ENCODE measurements at places on chromosomes 5 and 9. TPM values are rescaled to one million over a fixed set of nuclear protein-coding genes. Genes with fewer than 3 reads are reported as not detected.

DNA sequence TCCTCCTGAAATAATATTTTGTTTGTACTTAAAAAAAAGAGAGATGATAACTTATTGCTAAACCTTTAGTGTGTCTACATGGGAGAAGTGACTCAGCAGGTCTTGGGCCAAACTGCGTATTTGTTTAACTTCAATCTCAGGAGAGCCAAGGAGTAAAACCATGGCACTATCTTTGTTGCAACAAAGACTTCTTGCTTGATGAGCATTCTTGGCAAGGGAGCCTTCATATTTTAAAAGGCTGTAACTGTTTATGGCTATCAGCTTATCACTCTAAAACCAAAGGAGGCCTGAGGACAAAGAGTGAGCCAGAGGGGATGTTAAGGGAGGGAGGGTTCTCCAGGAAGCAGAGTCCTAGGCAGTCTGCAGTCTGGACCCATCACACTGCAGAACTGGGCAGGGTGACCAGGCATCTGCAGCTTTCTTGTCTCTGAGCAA lies 216.2 kb upstream of the S1PR3 start:
- DNase-seq = no peak

DNA sequence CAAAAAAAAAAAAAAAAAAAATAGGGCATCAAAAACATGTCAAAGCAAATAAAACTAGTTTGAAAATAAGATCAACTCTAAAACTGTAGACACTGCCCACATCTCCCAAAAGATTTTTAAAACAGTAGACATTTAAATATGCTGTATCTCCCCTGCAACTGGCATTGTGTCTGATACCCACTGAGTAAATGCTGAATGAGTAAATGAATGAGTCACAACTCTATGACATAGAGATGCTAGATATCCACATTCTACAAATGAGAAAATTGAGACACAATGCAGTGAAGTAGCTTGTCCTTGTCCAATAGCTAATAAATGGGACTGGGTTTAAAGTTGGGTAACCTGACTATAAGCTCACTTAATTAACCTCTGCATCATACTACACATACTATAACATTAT lies 14.1 kb upstream of the MAP1B start:
- no peak for DNase-seq

GRCh38 chr9:20996809-20997208 lies 34.6 kb downstream of the HACD4 start:
- DNase-seq = no peak

Gene ADAMTS6
- 2.4 TPM for polyA plus RNA-seq

DNA sequence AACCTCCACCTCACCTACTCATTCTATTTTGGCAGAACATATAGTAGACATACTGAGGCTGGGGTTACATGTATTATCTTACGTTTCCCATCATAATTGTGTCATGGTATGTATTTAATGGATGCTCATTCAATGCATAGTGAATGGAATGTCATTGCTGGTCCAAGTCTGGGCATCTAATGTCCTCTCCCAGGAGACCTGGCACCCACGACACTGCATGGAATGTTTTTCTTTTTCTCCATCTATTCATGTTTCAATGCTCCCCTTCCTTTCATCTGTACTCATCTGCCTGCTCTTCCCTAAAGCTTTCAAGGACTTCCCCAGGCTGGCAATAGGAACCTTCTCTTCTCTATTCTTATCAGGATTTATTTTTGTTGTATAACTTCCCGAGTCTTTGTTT lies 50.8 kb upstream of the SLIT3 start:
- DNase-seq = no peak

GRCh38 chr9:106119176-106119575 lies 424.8 kb downstream of the TMEM38B start:
- no peak for DNase-seq

GRCh38 chr9:137129456-137130175 lies 9.3 kb upstream of the GRIN1 start:
- peak; percentile 97 for DNase-seq

DNA sequence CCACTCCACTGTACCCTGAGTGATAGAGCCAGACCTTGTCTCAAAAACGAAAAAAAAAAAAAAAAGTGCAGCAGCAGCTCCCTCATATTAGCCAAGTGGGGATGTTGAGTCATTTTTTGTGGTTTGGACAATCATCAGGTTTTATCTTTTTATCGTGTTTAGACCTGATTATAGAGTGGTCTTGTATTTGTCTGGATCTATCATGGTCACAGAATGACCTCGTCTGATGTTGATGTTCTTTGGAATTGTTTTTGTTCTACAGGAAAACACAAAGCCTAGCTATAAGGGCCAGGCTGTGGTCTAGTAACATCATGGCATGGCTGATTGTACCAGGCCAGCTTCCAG lies 1.6 kb upstream of the FBXW11 start:
- DNase-seq = no peak

- peak; percentile 90 for DNase-seq
Observed at GRCh38 chr5:98772415-98773213, 849 bp upstream of the RGMB start.

DNA sequence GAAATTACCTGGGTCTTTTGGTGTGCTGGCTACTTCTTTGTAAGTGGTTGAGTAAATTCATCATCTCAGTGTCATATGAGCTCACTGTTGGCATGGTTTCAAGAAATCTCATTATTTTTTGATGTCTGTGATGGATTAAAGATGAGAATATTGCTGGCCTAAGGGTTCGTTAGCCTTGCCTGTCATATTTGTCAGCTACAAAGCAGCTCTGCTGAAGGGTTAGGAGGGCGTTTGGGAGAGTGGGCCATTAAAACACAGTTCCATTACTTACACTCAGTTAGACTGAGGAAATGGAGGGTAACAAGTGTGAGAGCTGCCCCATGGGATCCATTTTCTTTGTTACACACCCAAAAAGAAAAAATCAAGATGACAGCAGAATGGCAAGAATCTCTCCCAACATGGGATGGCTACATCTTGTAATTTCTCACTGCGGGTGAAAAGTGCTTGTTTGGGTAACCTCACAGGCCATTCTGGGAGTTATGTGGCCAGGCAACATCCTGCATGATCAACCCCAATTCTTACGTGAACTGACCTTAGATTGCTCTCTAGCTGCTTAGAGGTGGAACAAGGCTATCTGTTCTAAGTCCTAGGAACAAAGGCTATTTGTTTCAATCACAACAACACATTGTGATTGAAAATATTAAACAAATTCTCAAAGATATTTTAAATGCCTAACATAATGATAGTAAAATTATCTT lies 609.5 kb upstream of the RGMB start:
- DNase-seq = no peak

Gene PCSK5
- 0.59 TPM for polyA plus RNA-seq

DNA sequence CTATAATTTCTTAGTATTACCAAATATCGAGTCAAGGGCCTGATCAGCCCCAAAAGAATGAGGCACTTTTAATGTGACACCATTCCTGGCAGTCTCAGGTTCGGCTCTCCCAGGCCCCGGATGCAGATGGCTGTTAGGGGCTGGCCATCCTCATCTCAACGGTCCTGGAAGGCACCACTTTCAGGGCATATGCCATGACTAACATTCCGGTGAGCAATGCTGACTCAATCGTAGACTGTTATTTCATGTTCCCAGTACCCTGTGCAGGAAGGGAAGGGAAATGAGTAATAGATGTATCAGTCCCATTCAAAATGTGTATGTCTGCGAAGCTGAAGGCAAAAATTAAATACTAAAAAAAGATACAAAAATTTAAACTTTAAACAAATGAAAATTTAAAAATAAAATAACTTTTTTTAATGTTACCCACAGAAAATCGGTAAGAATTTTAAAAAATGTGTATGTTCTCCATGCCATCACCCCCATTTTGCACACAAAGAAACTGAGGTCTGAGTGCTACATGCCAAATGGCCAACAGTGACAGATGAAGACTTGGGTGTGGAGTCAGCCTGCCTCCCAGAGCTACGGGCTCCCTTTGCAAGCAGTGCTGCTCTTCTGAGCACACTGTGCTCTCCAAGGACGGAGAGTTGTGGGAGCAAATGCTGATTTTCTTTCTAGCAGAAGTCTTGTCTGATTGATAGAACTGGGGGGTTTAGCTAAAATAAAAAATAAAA lies 79.0 kb downstream of the GLDC start:
- no peak for DNase-seq

GRCh38 chr9:96725576-96725975 lies 52.3 kb downstream of the ZNF510 start:
- DNase-seq = no peak

Gene FAM193B
- 364 TPM for polyA plus RNA-seq

Gene PCA3
- polyA plus RNA-seq = not detected

GRCh38 chr5:152631221-152631620 lies 226.1 kb upstream of the NMUR2 start:
- DNase-seq = no peak

DNA sequence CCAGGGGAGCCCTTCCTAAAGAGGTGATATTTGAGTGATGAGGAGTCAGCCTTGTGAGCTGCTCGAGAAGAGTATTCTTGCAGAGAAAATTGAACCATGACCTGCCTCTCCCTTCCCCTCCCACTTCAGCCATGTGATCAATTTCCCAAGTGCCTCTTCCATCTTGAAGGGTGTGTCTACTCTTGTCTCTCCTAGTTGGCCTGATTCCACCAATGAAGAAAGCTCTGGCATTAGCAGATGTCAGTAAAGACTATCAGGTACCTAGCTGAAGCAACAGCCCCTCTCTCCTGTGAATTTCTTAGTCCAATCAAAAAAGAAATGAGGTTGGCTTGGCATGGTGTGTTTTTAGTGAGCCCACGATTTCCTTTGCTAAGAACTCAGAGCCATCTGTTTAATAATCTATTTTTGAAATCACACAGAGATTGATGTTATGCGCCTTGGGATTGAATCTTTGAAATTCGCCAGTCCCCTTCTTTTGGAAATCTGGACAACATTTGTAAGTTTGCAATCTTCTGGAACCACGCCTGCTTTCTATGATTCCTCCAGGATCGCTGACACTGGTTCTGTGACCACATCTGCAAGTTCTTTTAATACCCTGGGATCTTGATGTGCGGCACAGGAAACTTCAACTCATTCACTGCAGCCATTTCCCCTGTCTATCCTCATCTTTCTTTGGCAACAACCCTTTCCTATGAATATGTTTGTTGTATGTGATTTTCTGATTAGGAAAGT lies 404.6 kb downstream of the DMRT2 start:
- no peak for DNase-seq

Gene OMD
- polyA plus RNA-seq = 0.28 TPM

GRCh38 chr5:93583768-93584595 lies 960 bp downstream of the NR2F1 start:
- peak; percentile 88 for DNase-seq

Gene SLC6A18
- not detected for polyA plus RNA-seq

Gene RICTOR
- polyA plus RNA-seq = 7.6 TPM
